M059J (cell line): ENCODE measurements at places on chromosomes 5 and 9. TPM values are rescaled to one million over a fixed set of nuclear protein-coding genes. Genes with fewer than 3 reads are reported as not detected.

The ARID3C gene
- not detected in 2 replicates for total RNA-seq

GRCh38 chr5:114988096-114988495 lies 181.6 kb downstream of the TRIM36 start:
- no peak for DNase-seq

GRCh38 chr5:55681301-55681700 lies 30.8 kb downstream of the SLC38A9 start:
- DNase-seq: no peak

The NUTM2F gene
- not detected in 2 replicates for total RNA-seq

GRCh38 chr5:138179277-138179857 lies 455 bp downstream of the KIF20A start:
- peak; percentile 18 for DNase-seq

DNA sequence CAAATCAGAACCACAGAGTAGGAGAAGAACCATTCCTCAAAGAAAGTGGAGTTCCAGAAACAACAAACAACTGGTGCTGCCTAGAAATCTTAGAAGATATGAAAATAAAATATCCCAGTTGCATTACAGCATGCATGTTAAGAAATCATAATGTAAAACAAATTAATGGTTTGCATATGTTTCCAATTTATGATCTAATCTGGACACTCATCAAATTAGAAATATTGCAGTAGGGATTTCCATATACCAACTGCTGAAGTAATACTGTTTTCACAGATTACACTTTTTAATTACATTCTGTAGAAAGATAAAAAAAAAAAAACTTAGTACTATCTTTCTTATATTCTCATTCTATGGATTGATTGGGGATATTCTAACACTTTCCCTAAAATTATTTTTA lies 1034.6 kb upstream of the C9orf72 start:
- no peak for DNase-seq

DNA sequence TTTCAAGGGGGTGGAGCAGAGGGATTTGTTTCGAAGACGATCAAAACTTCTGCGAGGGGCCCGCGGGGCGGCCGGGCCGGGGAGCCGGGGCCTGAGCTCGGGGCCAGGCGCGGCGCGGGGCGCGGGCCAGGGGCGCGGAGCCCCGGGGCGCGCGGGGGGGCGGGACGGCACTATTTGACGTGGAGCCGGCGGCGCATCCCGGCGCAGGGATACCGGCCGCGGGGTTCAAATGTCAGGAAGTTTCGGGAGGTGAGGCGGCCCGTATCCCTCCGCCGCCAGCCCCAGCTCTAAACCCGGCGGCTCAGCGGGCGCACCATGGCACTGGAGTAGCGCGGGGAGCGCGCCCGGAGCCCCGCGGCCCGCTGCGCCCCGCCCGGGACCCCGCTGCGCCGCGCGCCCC lies at the start of gene LMX1B:
Gene LMX1B, plus strand, starts transcription at position 278 of the 400 bp plus-strand sequence. CDS start 522 bp downstream, outside the sequence.
- DNase-seq: no peak
